ENCODE measurements at places on chromosomes 3 and 15.

DNA sequence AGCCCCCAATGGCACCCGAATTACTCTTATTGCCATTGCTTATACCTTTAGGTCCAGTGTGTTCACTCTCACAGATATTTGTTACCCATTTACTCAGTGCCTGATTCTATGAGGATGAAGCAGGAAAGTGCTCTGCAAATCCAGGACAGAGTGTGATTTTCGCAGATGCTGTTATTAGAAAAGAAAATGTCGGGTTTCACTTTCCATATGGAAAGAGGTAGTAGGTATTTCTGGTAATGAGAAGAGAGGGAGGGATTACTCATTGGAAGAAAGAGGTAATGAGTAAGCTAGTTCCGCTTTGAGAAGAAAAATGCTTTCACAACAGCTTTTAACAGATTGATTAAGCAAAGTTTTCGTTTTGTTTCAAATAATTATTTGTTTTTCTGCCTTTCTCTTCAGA lies 336.3 kb upstream of the CFAP20DC start:
- DNase-seq = no peak

DNA sequence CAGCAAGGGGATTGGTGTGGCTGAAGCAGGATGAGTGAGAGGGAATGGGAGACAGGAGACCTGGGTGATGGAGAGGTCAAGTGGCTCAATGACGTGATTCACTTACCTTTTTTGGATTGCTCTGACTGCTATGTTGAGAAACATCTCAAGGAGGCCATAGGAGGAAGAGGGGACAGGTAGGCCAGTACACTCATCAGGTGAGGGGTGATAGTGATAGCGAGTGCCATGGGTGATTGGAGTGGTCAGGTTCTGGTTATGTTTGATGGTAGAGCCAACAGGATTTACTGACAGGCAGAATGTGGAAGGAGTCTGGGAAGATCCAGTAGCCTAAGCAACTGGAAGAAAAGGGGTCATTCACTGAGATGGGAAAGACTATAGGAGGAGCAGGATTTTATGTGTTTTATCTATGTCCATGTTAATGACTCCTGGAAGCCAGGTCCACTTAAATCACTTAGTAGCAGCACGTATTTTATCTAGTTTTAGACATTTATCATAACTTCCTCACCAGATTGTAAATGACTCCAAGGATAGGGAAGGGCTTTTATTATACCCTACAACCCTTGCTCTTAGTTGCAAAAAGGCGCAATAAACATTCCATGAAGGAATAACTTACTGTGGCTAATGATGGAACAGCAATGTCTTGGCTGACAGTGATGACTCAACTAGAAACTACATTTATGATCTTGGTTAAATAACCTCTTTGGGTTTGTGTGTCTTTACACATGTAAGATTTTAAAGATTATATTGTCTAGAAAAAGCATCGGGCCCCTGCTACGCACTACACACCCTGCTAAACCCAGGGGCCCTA lies 119.8 kb upstream of the RNF7 start:
- no peak for DNase-seq

GRCh38 chr3:187957165-187957581 lies 196.8 kb upstream of the LPP start:
- no peak for DNase-seq

DNA sequence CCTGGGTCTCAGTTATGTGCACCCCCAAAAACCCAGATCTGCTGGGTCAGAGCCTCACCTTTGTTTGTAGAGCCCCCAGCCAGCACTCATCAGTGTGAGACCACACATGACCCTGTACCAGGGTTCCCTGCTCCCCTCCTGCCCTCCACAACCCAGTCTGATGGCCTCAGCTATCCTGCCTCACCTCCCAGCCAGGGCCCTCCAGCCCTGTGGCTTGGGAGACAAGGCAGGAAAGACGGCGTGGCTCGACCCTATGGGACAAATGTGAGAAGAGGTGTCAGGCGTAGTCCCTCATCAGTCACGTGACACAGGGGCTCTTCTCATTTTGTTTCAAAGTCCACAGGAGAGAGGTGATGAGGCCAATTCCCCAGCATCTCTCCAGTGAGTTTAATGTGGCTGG lies 28.3 kb upstream of the PRR23E start:
- no peak for DNase-seq

- no peak for DNase-seq
Observed at GRCh38 chr3:72164635-72164978, 379.7 kb upstream of the PROK2 start.

DNA sequence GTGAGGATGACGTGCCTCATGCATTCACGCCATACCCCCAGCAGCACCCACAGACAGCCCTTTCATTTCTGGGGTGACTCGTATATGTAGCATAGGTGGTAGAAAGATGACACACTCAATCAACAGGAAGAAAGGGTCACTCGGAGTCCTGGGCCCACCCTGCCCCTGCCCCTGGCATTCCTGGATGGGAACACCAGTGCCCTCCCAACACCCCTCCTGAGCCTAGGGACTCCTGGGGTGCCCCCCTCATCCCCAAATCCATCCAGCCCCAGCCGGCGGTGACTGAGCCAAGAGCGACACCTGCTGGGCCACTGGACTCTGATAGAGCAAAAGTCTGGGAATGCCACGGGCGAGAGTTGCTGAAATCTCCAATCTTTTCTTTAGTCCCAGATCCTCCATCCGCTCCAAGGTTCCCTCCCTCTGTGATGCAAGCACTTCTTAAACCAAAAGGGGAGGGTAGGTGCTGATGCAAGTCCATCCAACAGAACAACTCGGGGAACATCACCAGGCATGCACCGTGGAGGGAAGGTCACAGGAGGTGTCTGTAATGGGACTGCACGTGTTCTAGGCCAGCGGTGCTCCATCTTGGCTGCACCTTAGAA lies 31.1 kb downstream of the ACAN start:
- DNase-seq = peak; percentile 50

DNA sequence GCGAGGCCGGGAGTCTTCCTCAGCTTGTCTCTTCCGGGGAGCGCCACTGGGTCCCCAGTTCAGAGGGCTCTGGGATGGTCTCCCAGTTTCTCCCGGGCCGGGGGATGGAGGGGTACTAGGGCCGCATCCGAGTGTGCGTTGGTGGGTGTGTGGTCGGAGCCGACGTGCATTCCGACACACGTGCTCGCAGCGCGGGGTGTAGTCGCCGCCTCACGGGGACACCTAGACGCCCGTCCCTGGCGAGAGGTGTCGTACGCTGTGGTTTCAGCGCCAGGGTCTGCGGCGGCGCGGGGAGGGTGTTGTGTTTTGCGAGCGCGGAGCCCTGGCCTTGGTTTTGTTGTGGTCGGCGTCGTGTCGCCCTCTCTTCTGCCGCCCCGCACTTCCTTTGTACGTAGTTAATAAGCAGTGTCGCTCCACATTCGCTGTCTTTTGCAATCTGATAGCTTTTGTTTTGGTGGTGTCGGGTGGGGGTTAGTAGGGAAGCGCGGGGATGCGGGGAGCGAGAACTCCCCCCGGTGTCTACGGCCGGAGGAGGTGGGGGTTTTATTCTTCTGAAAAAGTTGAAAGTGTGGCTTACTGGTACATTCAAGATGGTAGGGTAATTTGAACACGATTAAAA lies 2.2 kb downstream of the IGF1R start:
- no peak for DNase-seq

DNA sequence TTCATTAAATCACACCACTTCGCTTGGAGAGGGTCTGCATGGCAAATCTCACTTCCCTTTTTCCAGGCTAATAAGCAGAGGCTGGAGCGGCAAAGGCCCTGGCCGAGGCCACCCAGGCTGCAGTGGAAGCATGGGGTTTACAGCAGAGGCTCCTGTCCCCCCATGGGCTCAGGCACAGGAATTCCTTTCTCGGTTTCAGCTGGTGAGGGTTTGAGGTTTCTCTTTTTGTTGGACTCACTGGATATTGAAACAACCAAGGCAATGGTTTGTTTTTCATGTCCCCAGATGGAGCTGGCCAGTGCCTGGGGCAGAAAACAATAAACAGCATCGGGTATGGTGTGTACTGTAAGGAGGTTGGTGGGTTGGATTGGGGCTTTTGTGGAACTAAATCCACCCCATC lies 175.6 kb upstream of the RASGRP1 start:
- DNase-seq = no peak

DNA sequence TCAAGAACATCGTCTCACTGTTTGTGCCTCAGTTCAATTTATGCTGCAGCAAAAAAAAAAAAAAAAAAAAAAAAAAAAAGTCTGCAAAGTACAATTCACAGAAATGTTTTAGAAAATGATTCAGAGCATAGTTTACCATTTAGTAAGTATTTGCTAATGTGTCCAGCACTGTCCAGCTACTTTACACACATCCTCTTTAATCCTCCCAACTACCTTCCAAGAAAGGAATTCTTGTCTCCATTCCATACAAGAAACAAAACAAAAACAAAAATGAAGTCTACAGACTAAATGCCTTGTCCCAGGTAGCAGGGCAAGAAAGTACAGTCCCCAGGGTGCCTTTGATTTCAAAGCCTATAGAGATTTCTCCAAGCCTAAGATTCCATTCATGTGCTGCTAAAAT lies 38.9 kb upstream of the SNTN start:
- no peak for DNase-seq

- no peak for DNase-seq
Observed at GRCh38 chr3:174462916-174463315, 396.2 kb upstream of the NAALADL2 start.

DNA sequence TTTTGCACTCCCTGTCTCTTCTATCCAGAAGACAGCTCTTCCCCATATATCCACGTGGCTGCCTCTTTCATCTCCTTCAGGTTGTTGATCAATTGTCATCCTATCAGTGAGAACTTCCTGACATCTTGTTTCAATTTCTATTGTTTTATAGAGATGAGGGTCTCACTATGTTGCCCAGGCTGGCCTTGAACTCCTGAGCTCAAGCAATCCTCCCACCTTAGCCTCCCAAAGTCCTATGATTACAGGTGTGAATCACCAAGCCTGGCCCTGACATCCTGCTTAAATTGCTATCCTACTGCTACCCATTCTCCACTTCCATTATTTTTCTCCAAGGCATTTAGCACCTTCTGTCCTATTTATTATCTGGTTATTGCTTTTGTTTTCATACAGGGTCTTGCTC lies 44.9 kb upstream of the IREB2 start:
- DNase-seq = no peak

GRCh38 chr3:103127737-103128136 lies 692.9 kb downstream of the ZPLD1 start:
- DNase-seq = no peak

DNA sequence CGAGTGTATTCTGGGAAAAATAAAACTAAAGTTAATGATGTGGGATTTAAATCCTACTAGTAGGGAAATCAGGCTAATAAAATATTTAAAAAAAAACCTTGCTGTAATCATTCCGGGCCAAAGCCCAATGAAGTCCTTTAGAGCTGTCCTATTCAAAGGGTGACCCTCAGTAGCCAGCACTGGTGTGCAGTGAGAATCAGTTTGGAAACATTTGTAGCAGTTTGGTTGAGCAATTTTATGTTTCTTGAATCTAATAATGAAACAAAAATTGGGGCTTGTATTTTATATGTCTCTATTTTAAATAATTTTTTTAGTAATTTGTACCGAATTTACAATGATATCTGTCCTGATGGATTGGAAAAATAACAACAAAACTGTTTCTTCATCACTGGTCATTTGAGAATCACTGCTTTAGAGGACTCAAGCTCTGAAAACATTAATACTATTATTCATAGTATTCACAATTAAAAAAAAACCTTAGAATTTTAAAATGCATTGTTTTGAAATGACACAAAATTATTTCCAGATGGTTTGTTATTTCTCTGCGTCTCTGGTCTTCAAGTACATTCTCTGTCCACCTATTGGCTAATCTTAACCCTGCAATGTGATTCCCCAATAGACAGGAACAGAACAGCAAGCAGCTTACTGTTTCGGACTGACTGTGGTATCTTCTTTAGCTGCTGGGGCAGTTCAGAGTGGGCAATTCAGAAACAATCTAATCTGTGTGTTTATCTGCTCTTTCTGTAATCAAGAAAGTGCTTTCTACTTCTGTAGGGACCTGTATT lies 71.2 kb downstream of the OTOL1 start:
- DNase-seq = no peak

DNA sequence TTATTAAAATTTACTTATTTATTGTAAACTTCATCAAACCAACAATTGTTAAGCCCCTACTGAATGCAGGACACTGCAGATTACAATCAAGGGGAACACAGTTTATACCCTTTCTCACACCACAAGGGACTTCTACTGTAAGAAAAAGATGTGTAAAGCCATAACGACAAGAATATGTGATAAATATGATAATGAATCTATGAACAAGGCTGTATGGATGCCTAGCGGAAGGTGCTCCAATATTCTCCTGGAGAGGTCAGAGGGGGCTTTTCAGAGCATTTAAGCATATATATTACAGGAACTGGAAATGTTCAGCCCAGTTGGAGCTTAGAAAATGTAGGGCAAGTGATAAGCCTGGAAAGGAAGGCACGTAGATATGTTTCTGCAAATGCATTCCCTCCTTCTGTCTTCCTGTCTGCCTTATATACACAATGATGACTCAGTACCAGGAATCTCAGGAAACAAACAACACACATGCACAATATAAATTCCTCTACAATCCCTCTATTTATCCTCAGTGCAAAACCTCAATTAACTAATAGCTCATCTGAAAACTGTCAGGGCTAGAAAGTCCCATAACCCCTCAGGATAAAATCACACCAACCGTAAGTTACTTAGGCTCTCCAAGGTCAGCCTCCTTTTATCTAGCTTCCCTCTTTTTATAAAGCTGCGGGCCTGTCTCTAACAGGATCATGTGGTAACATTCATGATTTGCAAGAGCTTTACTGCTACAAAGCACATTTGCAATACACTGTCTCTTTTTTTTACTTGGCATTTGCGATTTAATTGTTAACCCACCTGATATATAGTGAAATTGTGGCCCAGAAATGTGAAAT lies 393.1 kb downstream of the LPP start:
- DNase-seq = no peak

DNA sequence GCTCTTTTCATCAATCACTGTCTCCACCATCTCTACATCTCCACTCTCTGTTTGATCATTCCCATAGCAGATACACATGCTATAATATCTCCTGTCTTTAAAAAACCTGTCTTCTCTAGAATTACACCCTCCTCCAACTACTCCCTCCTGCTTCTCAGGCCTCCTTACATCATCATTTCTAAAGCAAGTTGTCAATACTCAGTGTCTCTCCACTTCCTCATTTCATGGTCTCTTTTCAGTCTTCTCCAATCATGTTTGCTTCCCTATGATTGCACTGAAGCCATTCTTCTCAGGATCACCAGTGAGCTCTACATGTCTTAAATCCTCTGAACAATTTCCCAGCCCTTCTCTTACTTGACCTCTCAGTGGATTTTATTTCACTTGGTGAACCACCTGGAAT lies 87.0 kb upstream of the ZNF280D start:
- no peak for DNase-seq

- no peak for DNase-seq
Observed at GRCh38 chr3:134155446-134155845, 95.2 kb downstream of the RYK start.

- no peak for DNase-seq
Observed at GRCh38 chr3:129327510-129327909, 48.8 kb downstream of the HMCES start.

GRCh38 chr3:153830552-153830951 lies 290.6 kb upstream of the ARHGEF26 start:
- DNase-seq = no peak

Data from neuronal stem cell (in vitro differentiated cells).